ENCODE measurements at places on chromosomes 11 and 22. TPM values are rescaled to one million over a fixed set of nuclear protein-coding genes. Genes with fewer than 3 reads are reported as not detected.

The PGA4 gene
- total RNA-seq, result 0.64 TPM

The GAL gene
- 15.9 TPM for total RNA-seq

- H3K4me3 ChIP-seq, result no peak overlapping the region
- DNase-seq, result no peak
- H3K27me3 ChIP-seq, result peaks cover 7% of the 10 kb centered on the region
- no peak overlapping the region for H3K27ac ChIP-seq
- H3K36me3 ChIP-seq, result no peaks in the 10 kb centered on the region
- no peaks in the 10 kb centered on the region for H3K4me1 ChIP-seq
These were observed 119.8 kb upstream of the ANO1 start for GRCh38 chr11:69958308-69958707.

DNA sequence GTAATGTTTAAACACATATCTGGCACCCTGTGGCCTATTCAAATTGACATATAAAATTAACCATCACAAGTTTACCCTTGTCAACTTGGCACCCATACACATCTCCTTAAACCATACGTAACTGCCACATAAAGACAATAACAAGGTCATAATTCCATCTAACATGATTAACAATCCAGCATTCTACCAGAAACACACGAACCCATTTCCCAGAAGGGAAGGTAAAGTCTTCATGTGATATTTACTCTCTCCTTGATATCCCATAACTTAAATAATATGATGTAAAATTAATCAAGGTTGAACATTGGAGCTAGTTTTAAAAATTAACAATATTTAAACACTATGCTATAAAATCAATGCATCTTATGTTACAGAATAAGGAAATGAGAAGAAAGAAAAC is 55.2 kb upstream of the CEP295 start:
- no peaks in the 10 kb centered on the region for H3K4me1 ChIP-seq
- no peak overlapping the region for H3K4me3 ChIP-seq
- DNase-seq, result no peak
- H3K36me3 ChIP-seq, result no peaks in the 10 kb centered on the region
- H3K27ac ChIP-seq, result no peak overlapping the region
- H3K27me3 ChIP-seq, result no peaks in the 10 kb centered on the region

- no peaks in the 10 kb centered on the region for H3K36me3 ChIP-seq
- H3K4me1 ChIP-seq, result peaks cover 32% of the 10 kb centered on the region
- DNase-seq, result no peak
- no peak overlapping the region for H3K4me3 ChIP-seq
- no peaks in the 10 kb centered on the region for H3K27me3 ChIP-seq
These were observed 84.7 kb downstream of the MSANTD4 start for GRCh38 chr11:105937331-105937730.

GRCh38 chr11:63510360-63511047 is 4.6 kb downstream of the LGALS12 start:
- no peak for DNase-seq
- peaks cover 5% of the 10 kb centered on the region for H3K27me3 ChIP-seq
- peaks cover 19% of the 10 kb centered on the region for H3K4me1 ChIP-seq
- no peaks in the 10 kb centered on the region for H3K36me3 ChIP-seq
- H3K4me3 ChIP-seq, result no peak overlapping the region
